ENCODE measurements at places on chromosomes 6 and 20. TPM values are rescaled to one million over a fixed set of nuclear protein-coding genes. Genes with fewer than 3 reads are reported as not detected.

Gene CEP162
- 4.3 TPM for total RNA-seq

Gene WFDC12
- total RNA-seq, result not detected

Gene TPD52L1
- total RNA-seq, result 0.65 TPM

Gene APOM
- 1.8 TPM for total RNA-seq

Gene GLP1R
- 0.08 TPM for total RNA-seq

Gene NKX2-2
- not detected for total RNA-seq

Gene KCNK17
- total RNA-seq, result not detected

Gene COL21A1
- total RNA-seq, result not detected

Gene PDYN
- not detected for total RNA-seq

Measured in activated T-cell treated with anti-CD3 and anti-CD28 coated beads, Interleukin-2, amount 50 U/mL, for 4 hours (primary cell).